ENCODE measurements at places on chromosomes 13 and 19. TPM values are rescaled to one million over a fixed set of nuclear protein-coding genes. Genes with fewer than 3 reads are reported as not detected.

PGLYRP2 gene
- not detected for total RNA-seq

KLK2 gene
- total RNA-seq, result not detected

PSG1 gene
- 0.80 TPM for total RNA-seq

CBARP gene
- not detected for total RNA-seq

ZNF729 gene
- not detected for total RNA-seq

CYP4F3 gene
- not detected for total RNA-seq

TJP3 gene
- total RNA-seq, result 14.2 TPM

PSG6 gene
- not detected for total RNA-seq

MAP4K1 gene
- 351 TPM for total RNA-seq

RFPL4A gene
- not detected for total RNA-seq

C2CD4C gene
- total RNA-seq, result not detected

GSX1 gene
- not detected for total RNA-seq

FUT2 gene
- not detected for total RNA-seq

GARIN5A gene
- not detected for total RNA-seq

METTL21C gene
- not detected for total RNA-seq

SOX1 gene
- not detected for total RNA-seq

ZNF543 gene
- total RNA-seq, result 5.3 TPM

ZNF492 gene
- 0.57 TPM for total RNA-seq

C19orf73 gene
- 3.9 TPM for total RNA-seq

KPTN gene
- total RNA-seq, result 3.5 TPM

ICAM5 gene
- 0.25 TPM for total RNA-seq

RASL11A gene
- total RNA-seq, result 3.1 TPM

ATCAY gene
- 0.60 TPM for total RNA-seq

NECTIN2 gene
- 5.2 TPM for total RNA-seq

ELL gene
- total RNA-seq, result 51.0 TPM

CD22 gene
- 36.1 TPM for total RNA-seq

KASH5 gene
- 0.86 TPM for total RNA-seq

Measured in T-helper 17 cell (primary cell).